ENCODE measurements at places on chromosomes 1 and 21.

GRCh38 chr1:184190616-184191015, 139.1 kb downstream of the TSEN15 start:
- no peak for DNase-seq

GRCh38 chr1:211518330-211519289, 26.6 kb upstream of the RD3 start:
- DNase-seq, result no peak

DNA sequence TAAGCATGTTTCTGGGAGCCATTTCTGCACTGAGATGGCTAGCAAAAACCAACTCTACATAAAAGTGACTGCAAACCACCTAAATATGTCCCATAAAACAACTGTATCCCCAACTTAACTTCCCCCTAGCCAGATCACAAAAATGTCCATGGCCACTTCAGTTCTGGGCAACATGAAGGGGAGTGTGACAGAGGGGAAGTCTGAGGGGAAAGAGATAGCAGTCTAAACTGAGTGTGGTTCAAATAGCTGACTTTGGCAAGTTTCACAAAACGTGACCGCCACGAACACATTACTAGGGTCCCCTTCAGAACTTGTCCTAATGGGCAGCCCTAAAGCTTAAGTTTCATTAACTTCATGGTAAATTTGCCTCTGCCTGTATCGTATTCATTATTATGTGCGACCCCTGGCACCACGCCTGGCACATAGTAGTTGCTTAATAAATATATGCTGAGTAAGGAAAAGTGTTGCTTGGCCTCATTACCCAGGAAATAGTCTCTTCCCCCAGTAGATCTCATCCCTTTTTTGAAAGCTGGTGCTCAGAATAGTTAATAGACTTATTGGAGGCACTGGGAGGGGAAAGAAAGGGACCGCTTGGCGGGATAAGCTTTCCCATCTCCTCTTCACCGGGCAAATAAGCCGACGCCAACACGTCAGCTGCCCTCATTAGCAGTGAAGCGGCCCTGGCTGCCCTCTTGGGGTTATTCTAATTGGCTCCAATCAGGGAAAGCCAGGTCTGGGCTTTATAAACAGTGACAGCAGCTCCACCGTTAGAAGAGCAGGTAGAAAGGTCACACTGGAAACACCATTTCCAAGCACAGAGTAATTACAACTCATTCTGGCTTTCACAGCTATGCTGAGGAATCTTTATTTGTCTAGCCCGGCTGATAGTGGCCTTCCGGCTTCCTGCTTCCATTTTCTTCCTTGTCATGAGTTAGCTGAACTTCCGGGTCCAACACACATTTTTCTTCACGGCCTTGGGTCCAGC, 122.1 kb downstream of the LRIG2 start:
- no peak for DNase-seq

DNA sequence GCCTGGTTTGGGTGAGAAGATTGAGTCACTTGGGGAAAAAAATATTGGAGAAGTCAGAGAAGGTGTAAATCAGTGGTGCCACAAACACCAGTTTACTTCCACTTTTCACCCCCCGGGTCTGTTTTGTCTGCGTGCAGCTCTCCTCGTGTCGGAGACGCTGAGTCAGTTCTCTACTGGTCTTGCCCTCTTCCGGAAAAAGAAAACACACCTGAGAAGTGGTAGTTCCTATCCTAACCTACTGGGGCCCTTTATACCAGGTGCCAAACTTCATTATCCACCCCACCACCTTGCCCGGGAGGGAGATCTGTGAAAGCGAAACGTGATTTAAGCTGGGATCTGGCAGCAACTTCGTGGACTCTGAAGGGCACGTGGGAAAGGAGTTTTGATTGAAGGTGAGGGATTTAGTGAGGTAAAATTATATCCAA, 855 bp upstream of the IVNS1ABP start:
- DNase-seq, result no peak

DNA sequence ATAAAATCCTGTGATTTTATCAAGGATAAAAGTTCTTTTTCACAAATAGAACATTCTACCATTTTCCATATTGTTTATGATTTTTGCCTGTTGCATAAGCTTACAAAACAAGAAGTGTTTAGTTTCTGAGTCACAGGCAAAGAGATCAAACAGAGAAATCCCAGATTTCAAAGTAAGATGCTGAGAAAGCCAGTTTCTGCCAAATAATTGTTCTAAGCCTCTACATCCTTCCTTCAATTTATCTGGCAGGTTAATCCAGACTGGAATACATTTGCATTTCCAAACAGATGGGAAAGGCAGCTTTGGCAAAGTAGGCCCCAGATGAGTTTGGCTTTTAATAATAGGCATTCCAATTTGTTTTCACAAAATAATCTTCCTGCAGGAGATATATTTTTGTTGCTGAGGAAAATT, 2.5 kb downstream of the SLC1A7 start:
- DNase-seq, result no peak
